ENCODE measurements at places on chromosomes 4 and X.

- DNase-seq: no peak
These were observed 42.3 kb downstream of the DKK2 start for GRCh38 chr4:106993827-106994226.

GRCh38 chrX:131802836-131803626, 220.1 kb upstream of the STK26 start:
- DNase-seq: peak; percentile 7

DNA sequence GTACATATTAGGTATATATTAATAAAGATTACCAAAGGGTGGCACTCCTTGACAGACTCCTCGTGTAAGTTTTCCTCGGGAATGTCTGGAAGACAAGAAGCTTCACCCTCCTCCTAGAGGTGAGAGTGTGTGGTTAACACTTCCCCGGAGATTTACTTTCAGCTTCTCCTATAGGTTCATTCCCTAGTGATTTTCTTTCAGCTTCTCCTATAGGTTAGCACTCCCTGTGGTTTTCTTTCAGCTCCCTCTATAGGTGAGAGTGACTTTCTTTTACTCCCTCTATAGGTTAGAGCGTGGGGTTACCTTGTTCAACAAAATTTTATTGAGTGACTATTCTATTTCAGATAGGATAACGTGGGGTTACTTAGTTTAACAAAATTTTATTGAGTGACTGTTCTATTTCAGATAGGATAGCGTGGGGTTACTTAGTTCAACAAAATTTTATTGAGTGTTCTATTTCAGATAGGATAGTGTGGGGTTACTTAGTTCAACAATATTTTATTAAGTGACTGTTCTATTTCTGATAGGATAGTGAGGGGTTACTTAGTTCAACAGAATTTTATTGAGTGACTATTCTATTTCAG, 106.0 kb upstream of the PLAC1 start:
- DNase-seq: no peak

DNA sequence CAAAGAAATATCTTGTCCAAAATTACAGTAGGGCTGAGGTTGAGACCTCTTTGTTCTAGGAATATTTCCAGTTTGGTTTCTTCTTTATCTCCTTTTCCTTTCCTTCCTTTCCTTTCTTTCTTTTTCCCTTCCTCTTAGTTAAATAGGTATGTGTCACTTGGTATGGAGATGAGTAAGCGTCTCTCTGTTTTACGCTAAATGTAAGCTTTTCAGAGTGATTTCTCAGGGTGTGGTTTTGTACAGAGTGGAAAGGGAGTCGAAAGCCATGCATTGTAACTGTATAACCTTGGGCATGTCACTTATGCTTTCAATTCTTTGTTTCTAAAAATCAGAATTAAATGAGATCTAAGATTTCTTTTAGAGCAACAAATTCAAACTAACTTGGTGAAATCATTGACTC, 54.8 kb downstream of the TLL1 start:
- DNase-seq: no peak

- DNase-seq: no peak
These were observed 32.5 kb upstream of the IL2 start for GRCh38 chr4:122489061-122489460.

GRCh38 chr4:120611092-120611491, 311.4 kb downstream of the PRDM5 start:
- DNase-seq: no peak

- DNase-seq: no peak
These were observed 80.5 kb downstream of the CASP3 start for GRCh38 chr4:184568770-184569169.

DNA sequence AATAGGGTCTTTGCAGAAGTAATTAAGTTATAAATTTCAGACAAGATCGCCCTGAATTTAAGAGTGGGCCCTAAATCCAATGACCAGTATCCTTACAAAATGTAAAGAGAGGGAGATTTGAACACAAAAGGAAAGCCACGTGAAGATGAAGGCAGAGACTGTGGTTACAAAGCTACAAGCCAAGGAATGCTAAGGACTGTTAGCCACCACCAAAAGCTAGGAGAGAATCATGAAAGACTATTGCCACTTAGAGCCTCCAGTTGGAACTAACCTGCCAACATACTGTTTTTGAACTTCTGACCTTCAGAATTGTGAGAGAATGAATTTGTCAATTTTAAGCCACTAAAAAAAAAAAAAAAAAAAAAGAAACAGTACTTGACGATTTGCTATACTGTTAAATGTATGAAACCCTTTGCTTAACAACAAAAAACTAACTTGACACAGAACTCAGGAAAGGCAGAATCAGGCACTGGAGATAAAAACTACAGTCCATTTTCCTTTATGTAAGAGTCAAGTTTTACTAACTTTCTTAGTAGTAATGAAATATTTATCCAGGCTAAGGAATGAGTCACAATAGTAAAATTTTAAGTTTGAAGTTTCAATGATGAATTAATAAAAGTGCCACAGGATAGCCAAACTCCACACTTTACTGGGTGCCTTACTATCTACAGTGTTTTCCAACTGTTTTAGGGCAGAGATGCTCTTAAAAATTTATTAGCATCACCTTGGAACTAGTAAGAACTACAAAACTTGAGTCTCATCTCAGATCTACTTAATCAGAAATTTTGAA, 25.1 kb downstream of the DHX15 start:
- DNase-seq: no peak

DNA sequence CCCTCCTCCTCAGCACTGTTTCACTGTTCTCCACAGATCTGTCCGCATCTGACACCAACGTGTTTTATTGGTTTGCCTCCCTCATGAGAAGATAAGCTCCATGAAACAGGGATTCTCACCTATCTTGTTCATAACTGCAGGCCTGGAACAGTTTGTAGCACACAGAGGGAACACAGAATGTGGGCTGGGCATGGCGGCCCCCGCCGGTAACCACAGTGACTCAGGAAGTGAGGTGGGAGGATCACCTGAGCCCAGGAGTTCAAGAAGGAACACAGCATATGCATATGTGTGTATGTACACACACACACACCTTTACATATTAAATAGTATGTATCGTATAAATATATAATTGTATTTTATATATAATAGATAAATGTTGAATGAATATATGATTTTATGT, 168.6 kb downstream of the AFAP1 start:
- DNase-seq: no peak

GRCh38 chr4:86033171-86033570, 326.7 kb downstream of the MAPK10 start:
- no peak for DNase-seq

GRCh38 chr4:113423631-113424030, 337.9 kb downstream of the CAMK2D start:
- DNase-seq: no peak

- no peak for DNase-seq
These were observed 127.4 kb upstream of the FTHL17 start for GRCh38 chrX:31199056-31199839.

DNA sequence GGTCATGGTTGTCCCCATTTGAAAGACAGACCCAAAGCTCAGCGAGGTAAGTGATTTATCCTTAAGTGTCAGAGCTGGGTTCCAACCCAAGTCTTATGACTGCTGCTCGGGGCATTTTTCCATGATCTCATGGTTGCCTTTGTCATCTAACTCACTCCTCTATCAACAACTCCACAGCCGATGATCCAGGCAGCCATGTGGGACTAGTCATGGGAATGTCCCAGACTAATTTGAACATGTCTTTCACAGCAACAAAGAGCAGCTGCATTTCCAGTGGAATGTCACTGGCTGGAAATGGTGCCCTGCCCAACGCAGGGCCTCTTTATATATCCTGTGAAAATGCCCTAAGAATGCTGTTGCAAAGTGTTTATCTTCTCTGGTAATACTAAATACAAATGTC, 284.8 kb upstream of the PPARGC1A start:
- no peak for DNase-seq

GRCh38 chrX:110394651-110395050, 36.0 kb downstream of the RTL9 start:
- DNase-seq: no peak

- DNase-seq: no peak
These were observed 135.1 kb downstream of the RAPGEF2 start for GRCh38 chr4:159237975-159238374.

DNA sequence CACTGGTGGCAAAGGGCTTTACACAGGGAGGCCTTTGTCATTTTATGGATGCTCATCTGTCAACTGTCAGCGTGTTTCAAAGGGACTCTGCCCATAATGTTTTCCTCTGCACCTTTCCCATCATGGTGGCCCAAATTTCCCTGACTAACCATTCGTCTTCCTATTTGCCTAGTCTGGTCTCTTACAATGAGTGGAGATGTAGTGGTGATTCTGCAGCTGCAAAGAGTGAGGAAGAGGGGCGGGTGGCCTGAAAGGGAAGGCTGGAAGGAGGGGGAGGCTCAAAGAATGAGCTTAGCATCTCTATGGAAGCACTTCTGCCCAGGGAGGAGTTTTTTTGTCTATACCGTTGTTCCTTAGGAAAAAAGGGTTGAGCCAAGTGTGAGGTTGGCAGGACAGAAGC, 447.5 kb downstream of the NKX6-1 start:
- DNase-seq: no peak

- DNase-seq: no peak
These were observed 67.6 kb downstream of the SHOX start for GRCh38 chrX:698206-698605.
